ENCODE measurements at places on chromosomes 6 and 20.

DNA sequence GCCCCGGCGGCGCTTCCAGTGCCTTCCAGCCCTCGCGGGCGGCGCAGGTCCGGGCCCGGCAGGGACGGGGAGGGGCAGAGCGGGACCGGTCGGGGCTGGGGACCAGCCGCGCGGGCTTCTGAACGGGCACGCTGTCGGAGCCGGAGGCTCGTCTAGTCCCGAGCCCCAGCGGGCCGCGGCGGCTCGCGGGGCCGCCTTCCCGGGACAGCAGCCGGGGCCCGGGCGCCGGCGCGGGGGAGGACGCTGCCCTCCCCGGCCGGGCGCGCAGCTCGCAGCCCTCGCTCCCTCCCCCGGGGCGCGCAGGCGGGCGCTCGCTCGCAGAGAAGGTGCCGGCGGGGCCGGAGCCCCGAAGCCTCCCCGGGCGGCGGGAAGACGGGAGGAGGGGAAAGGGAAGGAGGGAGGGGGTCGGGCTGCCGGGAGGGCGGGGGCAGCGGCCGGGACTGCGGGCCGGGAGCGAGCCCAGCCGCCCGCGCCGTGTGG, 696 bp upstream of the SIRPA start:
- DNase-seq: no peak

GRCh38 chr6:43821101-43821886, 51.3 kb downstream of the VEGFA start:
- DNase-seq: no peak

GRCh38 chr6:35475573-35475972, 7.4 kb downstream of the RPL10A start:
- no peak for DNase-seq

DNA sequence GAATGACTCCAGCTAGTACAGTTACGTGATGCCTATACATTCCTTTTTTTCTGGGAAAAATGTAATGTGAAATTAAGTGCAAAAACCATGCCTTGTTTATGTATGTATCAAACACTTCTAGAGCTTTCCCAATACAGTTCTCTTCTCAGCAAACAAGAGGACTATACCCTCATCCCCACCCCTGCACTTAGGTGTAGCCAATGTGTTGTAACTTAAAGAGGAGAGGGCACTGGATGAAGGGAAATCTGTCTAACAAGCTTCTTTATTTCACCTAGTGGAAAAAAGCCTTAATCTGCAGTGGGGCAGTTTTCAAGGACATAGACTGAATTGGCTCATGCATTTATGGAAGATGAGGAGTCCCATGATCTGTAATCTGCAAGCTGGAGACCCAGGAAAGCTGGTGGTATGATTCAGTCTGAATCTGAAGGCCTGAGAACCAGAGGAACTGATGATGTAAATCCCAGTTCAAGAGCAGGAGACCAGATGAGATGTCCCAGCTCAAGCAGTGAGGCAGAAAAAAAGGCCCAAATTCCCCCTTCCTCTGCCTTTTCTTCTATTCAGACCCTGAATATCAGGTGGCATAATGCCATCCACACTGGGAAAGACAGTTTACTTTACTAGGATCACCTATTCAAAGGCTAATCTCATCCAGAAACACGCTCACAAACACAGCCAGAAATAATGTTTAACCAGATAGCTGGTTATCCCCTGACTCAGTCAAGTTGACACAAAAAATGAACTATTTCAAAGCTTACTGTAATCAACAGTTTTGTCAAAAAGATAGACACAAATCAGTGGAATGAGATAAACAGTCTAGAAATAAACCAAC, 25.8 kb upstream of the SLC17A3 start:
- no peak for DNase-seq

DNA sequence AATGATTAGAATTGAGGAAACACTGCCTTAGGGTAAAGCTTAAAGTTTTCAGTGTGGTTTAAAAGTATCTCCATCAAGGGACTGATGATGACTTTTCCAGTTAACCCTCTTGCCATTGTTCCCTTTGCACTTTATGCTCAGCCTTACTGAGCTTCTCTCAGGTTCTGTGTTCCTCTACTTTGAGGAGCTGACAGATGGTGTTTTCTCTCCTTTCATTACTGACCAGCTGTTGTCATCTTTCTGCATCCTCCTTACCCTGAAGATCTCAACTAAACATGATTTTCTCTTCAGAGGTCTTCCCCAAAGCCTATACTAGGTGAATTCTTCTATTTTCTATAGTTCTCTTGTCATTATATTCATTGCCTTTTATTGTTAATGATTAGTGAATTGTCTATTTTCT, 475.6 kb upstream of the SYNCRIP start:
- DNase-seq: no peak

DNA sequence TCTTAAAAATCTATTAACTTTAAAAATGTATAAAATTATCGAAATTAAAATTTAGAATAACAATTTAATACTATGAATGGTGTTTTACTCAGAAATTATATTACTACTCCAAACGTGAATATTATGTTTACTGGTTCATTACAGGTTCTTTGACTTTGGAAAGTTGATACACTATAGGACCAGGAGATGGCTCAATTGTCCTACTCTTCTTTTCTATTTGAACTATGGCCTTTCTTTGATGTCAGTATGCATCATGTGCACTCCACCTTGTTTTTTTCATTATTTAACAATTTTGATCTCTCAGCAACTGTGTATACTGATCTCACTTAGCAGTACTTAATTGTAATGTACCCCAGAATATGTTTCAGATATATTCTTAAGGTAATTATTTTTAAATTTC, 391.5 kb upstream of the MANEA start:
- no peak for DNase-seq

DNA sequence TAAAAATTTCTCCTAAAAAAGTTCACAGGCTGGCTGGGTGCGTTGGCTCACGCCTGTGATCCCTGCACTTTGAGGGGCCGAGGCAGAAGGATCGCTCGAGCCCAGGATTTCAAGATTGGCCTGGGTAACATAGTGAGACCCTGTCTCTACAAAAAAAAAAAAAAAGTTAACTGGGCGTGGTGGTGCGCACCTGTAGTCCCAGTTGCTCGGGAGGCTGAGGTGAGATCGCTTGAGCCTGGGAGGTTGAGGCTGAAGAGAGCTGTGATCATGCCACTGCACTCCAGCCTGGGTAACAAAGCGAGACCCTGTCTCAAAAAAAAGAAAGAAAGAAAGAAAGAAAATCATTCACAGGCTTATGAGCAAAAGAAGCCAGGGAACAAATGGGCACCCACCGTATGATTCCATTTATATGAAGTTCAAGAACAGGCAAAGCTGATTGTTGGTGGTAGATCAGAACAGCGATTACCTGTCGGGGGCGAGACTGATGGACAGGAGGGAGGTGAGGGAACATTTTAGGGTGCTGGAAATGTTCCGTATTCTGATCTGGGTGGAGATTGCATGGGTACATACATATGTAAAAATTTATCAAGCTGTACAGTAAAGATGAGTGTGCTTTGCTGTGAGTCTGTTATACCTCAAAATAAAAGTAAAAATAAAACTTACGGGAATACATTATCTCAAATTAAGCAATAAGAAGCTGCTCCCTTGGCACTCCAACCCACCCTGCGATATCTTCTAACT, 77.1 kb downstream of the FGD2 start:
- no peak for DNase-seq

GRCh38 chr20:31934968-31935764, 16.7 kb downstream of the PDRG1 start:
- peak; percentile 48 for DNase-seq

DNA sequence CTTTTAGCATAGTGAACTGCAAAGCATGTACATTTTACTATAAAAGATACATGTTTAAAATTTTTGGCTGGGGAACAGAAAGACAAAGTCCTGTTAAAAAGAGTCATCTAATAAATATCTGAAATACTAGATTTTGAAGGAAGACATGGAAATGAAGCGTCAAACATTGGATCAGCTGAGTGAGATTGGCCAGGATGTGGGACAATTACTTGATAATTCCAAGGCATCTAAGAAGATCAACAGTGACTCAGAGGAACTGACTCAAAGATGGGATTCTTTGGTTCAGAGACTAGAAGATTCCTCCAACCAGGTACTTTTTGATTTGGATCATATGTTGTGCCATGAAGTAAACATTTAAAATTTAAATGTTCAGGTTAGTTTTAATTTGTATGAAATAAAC, 162.3 kb downstream of the UTRN start:
- no peak for DNase-seq

GRCh38 chr6:15147827-15148226, 98.0 kb upstream of the JARID2 start:
- no peak for DNase-seq
